Activated CD8-positive, alpha-beta memory T cell treated with anti-CD3 and anti-CD28 coated beads for 24 hours (primary cell): ENCODE measurements at places on chromosomes 4 and X.

GRCh38 chr4:140088323-140088967 is 65.5 kb downstream of the MAML3 start:
- DNase-seq: no peak

GRCh38 chr4:185987961-185988627 is 80.9 kb upstream of the TLR3 start:
- DNase-seq: no peak

GRCh38 chr4:159266981-159267868 is 164.3 kb downstream of the RAPGEF2 start:
- no peak for DNase-seq

DNA sequence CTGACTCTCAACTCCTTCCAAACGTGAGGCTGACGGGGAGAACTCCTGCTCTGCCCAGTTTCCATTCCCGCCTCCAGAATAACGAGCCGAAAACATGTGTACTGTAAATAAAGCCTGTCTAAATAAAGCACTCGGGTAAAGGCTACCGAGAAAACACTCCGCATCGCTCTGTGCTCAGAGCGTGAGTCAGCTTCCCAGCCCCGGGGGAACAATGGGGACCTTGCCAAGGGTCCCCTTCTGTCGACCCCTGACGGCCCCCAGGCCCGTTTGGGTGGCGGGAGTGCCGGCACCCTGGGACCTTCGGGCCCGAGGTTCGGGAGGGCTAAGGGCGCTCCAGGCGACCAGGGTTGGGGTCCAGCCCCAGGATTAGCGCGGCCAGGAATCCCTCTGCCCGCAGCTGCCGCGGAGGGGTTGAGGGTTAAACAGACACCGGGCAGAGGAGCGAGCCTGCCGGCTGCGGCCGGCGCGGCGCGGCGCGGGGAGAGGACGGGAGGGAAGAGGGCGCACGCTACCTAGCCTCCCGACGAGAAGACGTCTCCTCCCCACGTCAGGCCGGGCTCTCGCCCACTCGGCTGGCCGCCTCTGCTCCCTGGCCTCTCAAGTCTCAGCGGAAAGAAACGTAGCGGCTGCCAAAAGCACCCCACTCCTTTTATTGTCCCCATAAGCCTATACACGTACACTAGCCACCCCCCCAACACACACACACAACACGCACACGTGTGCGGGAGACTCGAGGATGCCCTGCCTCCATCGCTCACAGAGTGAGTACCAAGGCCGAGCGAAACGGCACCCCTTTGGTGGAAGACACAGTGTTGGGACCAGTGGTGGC is 85.5 kb downstream of the BCOR start:
- DNase-seq: peak; percentile 63

DNA sequence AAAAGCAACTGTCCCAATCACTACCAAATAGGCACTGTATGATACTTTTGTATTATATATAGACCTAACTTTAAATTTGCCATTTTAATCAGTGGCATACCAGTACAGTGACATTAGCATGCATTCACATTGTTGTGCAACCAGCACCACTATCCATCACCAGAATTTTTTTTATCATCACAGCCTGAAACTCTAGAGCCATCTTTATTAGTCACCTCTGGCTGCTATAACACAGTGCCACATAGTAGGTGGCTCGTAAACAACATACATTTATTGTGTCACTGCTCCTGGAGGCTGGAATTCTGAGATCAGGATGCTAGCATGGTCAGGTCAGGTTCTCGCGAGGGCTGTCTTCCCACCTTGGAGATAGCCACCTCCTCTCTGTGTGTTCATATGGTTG is 188.4 kb upstream of the GALNT7 start:
- DNase-seq: no peak

DNA sequence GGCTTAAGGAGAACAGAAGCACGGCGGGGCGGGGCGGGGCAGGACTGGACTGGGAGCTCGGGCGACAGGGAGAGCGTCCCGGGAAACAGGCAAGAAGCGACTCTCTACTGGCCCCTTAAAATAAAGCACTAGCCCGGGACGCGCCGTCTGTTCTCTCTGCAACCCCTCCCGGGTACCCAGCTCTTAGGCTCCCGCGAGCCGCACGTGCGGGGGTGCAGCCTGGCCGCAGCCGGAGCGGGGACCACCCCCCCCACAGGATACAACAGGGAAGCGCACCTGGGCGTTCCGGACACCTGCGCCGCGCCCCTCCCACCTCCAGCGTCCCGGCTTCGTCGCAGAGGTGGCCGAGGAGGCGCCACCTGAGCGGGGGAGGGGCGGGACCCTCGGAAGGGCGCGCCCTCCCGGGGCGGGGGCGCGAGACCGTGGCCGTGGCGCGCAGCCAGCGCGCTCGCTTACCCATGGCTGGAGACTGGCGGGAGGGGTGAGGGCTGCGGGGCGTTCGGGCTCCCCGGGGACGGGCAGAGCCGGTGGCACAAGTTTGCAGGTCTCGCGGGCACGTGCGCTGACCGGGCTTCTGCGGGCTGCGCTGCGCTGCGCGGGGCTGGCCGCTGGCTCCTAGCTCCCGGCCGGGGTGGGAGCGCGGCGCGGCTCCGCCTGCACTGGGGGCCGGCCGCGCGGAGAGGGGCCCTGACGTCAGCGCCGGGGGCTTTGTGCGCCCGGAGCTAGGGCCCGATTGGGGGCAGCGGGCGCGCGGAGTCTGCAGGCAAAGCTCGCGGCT is 91.5 kb downstream of the GEMIN8 start:
- peak; percentile 55 for DNase-seq

- DNase-seq: peak; percentile 7
These were observed 76.3 kb downstream of the EVC start for GRCh38 chr4:5787311-5787710.

- DNase-seq: no peak
These were observed 466.2 kb downstream of the PDGFC start for GRCh38 chr4:156505341-156505955.

GRCh38 chr4:578451-579443 is 2.7 kb upstream of the TMEM271 start:
- peak; percentile 54 for DNase-seq

- no peak for DNase-seq
These were observed 749.6 kb downstream of the RAB28 start for GRCh38 chr4:12734586-12734985.

DNA sequence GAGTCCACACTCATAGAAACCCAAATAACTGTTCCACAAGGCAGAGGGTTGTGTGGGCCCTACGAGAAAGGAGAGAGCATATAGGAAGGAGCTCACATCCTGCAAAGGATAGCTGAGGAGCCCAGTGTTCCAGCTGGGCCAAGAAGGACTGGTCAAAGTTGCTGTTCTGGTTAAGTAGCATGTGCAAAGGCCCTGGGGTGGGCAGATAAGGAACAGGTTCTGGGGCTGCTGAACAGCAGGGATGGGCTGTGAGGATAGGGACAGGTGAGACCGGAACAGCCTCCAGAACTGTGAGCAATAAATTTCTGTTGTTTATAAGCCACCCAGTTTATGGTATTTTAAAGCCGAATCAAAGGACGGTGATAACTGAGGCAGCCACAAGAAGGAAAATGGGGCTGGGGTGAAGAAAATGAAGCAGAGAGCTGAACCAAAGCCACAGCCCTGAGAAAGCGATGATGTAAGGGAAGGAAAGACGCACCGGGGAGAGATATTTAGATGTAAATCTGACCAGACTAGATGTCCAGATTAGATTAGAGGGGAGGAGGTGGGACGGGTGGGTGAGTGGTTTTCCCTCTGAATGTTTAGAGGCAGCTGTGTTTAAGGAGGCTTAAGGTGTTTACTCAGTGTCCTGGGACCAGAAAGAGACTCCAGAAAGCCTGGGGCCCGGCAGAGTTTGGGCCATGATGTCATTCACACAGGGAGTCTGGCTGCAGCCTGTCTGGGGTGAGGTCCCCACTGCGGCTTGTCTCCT is 180.8 kb upstream of the BCOR start:
- peak; percentile 65 for DNase-seq

- DNase-seq: no peak
These were observed 394.1 kb downstream of the KCNIP4 start for GRCh38 chr4:21554500-21554899.

GRCh38 chr4:167100120-167100519 is 134.2 kb downstream of the SPOCK3 start:
- DNase-seq: no peak

DNA sequence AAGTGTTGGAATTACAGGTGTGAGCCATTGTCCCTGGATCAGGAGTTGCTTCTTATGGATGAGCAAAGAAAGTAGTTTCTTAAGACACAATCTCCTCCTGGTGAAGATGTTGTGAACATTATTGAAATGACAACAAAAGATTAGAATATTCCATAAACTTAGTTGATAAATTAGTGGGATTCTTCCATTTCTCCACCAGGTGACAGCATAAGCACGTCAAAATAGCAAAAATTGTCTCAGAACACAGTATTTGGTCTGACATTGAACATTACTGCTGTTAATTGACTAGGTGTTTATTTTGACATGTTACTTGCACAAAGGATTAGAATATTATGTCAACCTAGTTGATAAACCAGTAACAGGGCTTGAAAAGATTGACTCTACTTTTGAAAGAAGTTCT is 21.6 kb downstream of the CLDN34 start:
- no peak for DNase-seq

- DNase-seq: peak; percentile 45
These were observed 154.9 kb downstream of the PJA1 start for GRCh38 chrX:69010339-69010738.

DNA sequence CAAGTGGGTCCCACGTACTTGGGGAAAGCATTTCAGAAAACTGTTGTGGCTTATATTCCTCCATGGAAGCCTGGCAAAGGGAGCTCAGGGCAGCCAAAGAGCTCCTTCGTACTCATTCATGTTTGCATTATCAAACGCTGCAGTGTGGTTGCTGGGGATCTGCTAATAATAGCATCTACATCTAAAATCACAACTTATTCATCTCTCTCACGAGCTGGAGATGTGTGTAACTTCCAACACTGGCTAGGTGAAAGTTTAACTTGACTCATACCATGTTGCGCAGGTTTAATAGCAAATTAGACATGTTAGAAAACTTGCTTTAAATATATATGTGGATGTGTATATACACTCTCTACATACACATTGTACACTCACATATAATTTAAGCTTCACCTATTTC is 415.1 kb downstream of the AFF2 start:
- DNase-seq: no peak
